ENCODE measurements at places on chromosomes 5 and 9.

DNA sequence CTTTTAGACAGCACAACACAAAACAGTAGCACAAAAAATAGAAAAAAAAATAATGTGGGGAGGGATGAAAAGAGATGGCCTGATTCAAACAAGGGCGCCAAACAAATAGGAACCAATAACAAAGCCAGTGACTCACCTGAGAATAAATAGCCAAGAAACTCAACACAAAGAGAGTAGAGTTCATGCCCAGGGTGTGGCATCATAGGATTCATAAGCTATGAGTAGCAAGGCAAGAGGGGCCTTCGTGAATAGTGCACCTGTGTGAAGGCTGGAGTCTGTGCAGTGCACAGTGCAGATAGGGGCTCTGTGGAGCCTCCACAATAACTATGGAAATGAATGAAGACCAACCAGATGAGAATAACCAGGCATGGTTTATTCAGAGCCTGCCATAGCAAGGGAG lies 541.7 kb downstream of the SPOCK1 start:
- no peak for DNase-seq

DNA sequence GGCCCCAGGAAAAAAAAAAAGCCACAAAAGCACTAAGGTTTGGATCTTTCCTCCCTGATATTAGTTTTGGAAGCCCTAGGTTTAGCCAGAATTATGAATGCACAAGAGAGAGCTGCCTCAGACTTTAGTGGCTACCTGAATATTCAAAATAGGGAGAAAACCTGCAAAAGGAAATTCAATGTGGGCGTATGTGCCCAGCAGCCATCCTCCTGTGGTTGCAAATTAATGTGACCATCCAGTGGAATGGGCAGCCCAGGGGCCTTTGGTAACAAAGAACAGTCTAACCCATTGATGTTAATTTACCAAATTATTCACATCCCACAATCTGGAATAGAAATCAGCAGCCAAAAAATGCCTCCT lies 298.4 kb downstream of the CWC27 start:
- no peak for DNase-seq

DNA sequence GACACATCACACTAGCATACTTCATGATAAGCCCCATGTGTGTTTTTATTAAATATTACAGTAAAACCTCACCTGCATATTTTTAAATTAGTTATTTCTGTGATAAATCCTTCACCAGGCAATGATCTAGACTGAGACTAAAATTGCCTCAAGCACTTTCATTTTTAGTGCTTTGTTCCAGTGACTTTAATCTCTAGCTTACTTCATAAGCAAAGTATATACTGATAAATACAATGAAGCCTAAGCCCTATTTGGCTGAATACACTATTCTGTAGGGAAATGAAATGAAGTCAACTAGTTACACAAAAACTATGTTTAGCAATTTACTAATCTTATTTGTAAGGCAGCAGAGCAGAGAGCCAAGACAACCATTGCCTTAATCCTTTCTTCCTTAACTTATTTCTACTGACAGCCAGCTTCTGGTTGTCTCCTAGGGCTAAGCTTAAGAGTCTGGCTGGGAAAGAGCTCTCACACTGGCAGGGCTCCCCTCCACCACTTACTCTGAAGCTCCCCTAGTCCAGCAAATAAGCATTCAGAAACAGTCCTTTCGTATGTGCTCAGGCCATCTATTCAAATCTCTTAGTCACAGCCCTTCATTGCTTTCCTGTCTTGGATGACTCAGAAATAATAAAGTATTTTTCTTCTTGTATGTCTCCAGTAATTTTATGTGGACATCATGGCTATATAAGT lies 31.4 kb upstream of the MTAP start:
- peak; percentile 88 for DNase-seq

GRCh38 chr9:136665111-136665703 lies 2.5 kb downstream of the EGFL7 start:
- DNase-seq = peak; percentile 25

DNA sequence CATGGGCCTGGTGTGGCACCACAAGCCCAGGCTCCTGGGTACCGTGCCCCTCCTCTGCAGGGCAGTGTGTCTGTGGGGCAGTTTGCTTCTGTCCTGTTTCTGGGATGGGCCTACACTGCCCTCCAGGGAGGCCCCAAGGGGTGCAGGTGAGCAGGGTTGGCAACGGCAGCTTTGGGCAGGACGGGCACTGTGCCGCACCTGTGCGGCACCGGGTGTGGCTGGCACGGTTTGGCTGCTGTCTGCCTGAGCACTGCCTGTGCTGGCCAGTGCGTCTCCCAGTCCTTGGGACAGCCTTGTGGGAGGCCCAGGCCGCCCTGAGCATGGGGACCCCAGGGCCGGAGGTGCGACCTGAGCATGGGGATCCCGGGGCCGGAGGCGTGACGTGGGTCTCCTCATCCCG lies 37.2 kb downstream of the RXRA start:
- no peak for DNase-seq

DNA sequence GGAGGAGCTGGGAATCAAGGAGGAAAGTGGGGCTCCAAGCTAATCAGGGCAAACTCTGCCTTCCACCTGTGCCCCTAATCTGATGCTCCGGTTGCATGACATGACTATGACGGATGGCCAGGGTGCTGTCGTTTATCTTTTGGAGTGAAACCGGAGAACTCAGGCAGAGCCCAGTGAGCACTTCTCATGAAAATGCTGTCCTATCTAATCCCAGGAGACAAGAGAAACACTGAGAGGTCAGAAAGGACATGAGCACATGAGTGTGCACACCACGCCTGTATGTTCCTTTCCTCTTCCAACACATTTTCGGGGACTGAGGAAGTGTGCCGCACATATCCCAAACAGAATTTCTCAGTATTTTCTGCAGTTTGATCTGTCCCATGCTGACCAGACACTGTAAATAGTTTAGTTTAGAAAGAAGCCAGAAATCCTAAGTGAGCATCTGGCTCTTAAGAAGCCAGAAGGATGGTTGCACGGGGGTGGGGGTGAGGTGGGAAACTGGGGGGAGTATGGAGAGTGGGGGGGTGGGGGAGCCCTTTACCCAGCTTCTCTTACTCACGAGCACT lies 217.1 kb downstream of the TSSK1B start:
- no peak for DNase-seq

DNA sequence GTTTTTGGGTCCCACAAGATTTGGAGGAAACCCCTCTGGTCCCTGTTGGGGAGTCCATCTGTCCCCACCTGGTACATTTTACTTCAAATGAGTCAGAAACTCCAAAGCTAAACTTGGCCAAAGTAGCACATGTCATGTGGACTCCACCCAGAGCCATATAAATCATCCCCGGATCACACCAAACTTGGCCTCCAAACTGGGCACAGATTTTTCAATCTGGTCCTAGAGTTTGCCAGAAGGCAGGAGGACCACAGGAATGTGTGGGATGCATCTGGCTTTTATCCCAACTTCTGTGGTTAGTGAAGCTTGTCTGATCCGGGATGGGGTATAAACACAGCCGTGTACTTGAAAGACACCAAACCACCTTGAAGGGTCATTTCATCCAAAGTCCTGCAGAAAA lies 66.3 kb downstream of the MAT2B start:
- DNase-seq = peak; percentile 96

DNA sequence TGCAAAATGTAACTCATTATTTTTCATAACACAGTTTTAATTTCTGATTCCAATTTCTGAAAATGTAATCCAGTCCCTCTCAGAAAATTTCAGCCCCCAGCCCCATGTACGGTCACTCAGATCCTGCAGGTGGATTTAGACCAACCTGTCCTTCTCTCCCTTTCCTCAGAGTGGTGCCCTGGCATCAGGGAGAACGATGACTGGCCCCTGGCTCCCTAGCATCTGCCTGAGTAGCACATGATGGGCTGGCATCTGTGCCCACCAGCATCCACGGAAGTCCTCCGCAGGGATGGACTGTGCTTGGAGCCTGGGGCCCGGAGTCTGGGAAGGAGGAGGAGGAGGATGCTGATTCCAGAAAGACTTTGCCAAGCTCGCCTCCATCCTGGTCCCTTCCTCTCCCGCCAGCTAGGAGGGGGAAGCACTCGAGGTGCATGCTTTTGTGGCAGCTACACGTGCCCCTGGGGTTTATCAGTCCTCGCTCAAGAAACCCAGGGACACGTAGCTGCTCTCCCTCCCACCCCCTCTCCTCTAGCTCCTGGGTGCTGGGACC lies 54.4 kb upstream of the RUFY1 start:
- DNase-seq = no peak

DNA sequence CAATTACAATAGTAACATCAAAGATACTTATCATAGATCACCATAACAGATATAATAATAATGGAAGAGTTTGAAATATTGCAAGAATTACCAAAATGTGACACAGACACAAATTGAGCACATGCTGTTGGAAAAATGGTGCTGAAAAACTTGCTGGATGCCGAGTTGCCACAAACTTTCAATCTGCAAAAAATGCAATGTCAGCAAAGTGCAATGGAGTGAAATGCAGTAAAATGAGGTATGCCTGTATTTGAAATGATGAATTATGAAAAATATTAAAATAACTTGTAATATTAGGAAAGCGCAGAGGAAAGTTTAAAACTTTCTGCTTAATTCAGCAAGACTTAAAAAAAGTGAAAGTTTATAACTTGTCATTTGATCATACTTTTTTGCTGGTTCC lies 12.0 kb upstream of the PCBD2 start:
- DNase-seq = no peak

- no peak for DNase-seq
Measured at GRCh38 chr5:146109379-146109778, 4.0 kb upstream of the PLAC8L1 start.

DNA sequence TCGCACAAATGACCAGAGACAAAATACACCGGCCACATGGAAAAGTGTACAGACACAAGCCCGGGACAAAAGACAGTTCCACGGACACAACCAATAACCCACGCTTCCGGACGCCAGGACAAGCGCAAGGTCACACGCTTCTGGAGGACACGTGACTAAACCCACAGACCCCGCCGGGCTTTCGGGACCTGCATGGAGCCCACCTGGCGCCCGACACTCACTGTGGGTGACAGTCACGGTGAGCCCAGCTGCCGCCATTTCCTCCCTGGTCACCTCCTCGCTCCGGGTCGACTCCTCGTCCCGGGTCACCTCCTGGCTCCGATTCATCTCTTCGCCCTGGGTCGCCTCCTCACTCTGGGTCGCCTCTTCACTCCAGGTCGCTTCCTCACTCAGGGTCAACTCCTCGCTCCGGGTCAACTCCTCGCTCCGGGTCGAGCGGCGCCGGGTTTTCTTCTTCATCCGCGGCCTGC lies 470 bp downstream of the BAG1 start:
- DNase-seq = no peak

DNA sequence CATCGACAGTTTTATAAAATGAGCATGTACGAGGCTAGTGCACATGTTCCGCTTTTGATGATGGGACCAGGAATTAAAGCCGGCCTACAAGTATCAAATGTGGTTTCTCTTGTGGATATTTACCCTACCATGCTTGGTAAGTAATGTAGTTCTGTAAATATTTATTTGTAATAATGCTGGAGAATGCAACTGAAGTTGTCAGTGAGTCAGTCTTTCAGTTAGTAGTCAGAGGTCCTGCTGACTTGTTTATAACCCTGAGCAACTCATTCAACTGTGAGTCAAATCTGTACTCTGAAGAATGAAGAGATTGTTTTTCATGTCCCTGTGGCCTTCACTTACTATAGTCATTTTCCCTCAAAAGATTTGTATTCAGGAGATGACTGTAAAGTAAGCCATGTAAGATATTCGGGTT lies 28.4 kb upstream of the GPR150 start:
- peak; percentile 84 for DNase-seq

DNA sequence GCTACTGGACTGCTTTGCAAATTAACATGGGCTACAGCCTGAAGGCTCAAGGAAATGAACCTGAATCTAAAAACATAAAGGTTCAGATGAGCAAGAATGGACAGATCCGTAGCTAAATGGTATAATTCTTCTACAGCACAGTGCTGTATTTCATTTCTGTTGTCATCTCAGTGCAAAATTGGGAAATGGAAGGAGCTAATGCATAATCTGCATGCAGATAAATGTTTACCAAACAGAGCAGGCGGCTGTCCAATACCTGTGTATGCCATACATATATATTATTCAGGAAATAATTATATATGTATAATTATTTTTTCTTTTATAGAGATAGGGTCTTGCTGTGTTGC lies 4.3 kb upstream of the HSPA9 start:
- DNase-seq = no peak

DNA sequence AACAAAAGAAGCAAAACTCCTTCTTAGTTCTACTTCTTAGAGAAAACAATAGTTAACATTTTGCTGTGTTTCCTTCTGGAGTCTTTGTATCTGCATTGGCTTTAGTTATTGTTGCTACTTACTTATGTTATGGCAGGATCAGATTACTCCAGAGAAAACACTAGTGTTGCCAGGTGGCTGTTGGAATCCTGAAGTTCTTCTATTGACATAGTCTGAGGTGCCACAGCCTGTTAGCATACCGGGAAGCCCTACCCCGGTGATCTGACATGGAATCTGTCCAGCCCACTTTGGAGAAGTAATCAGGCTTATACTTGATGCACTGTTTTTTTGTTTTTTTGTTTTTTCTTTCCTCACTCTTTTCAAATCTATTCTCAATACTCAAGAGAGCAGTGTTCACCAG lies 68.5 kb upstream of the CEP78 start:
- no peak for DNase-seq

DNA sequence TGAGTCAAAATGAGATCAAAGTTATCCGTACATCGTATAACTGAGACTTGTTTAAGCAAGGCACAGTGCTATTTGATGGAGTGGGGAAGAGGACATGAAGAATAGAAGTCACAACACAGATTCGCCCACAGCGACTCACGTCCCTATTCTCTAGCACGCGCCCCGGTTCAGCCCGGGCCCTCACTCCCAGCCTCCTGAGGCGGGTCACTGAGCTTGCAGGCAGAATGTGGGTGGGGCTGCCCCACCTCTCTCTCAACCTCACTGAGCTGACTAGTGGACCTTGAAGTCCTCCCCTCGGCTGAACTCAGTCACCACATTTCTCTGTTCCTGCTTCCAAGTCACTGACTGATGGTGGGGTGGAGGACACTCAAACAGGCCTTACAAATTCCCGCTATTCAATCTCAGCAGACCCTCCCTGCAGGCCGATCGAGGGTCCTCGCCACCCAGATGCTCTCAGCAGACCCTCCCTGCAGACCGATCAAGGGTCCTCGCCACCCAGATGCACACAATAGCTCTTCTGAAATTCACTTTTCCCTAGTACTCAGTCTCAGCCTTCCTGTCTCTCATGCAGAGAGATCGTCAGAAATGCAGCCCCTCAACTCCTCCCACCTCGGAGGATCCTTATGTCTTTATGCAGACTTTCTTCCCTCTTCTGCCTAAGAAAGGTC lies 12.9 kb downstream of the GLDC start:
- no peak for DNase-seq

- peak; percentile 71 for DNase-seq
Measured at GRCh38 chr5:174335682-174336364, 290.3 kb downstream of the NSG2 start.

GRCh38 chr5:155512329-155512728 lies 498.8 kb downstream of the KIF4B start:
- no peak for DNase-seq

DNA sequence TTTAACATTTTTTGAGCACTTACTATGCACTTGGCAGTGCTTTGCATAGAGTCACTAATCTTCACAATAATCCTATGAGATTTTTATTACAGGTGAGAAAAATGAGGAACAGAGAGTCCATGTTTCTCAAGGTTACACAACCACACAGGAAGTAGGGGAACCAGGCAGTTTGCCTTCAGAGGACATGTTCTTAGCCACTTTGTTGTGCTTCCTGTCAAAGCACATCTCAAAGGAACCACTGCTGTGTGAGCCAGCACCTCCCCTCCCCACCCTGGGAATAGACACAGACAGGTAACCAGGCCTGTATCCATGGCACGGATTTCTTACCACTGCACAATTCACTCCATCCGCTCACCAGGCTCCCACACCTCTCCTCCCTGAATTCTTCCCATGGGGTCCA lies 6.3 kb upstream of the DNAJB5 start:
- no peak for DNase-seq

Measured in fibroblast of skin of right biceps (primary cell).